ENCODE measurements at places on chromosomes 5 and 9.
A peak's percentile ranks its signal among the peaks of the same experiment; 100 is the strongest.

DNA sequence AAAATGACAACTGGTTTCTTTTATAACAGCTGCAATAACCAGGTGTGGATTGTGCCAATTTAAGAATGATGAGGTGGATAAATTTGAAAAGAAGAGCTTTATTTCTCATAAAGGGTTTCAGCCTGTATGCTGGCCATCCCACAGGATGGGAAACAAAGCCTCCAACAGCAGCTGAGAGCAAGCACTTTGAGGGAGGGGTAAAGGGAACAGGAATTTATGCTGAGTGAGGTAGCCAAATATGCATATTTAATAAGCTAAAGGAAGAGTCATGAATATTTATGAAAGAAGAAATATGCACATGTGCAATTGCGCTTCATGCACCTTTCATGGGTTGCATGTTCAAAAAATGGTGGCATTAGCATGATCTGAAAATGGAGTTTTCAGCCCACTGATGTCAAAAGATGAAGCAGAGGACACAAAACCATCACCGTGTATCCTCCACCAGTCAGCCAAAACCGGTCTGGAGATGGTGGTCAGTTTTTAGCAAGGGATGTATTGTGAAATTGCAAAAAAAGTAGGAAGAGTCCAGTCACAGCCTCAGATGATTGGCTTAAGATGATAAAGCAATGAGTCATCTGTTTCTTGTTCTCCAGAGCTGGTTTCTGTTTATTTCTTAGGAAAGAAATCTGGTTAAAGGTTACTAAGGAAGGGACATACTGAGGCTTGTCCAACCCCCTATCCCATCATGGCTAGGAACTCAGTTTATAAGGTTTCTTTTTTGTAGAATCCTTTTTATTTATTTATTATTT, 47.9 kb downstream of the DEPDC1B start:
- no peak for DNase-seq

DNA sequence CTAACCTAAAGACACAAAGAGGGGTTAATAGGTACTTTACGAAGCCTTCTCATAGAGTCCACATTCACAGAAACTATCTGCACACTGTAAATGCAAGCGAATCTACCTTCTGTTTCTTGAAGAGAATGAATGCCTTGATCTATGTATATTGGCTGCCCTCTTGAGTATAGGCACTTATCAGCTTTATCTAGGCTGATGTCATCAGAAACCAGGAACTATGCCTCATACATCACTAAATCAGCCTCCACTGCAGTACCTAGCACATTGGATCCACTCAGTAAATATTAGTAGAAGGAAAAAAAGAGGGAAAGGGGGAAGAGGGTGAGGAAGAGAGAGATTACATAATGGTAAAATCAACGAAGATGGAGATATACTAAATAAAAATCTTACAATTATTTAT, 477.1 kb downstream of the CAAP1 start:
- no peak for DNase-seq

GRCh38 chr9:19938990-19939733, 150.3 kb upstream of the SLC24A2 start:
- no peak for DNase-seq

GRCh38 chr5:146400201-146400600, 46.9 kb upstream of the TCERG1 start:
- DNase-seq: no peak

DNA sequence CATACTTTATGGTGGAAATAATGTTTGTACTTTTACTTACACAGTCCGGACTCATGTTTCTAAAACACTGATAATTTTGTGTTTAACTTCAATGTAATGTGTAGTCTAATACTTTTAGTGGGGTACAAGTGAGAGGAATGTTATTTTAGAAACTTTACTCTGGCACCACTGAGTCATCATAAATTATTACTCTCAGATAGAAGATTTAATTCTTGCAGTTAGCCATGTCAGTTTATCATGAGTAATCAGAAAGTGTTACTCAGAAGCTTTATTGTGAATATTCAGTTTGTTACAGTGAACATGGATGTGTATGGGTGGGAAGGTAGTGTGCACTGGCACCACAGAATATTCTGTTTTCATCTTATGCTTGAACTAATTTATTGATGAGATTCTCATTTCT, 20.0 kb downstream of the OGN start:
- DNase-seq: no peak

DNA sequence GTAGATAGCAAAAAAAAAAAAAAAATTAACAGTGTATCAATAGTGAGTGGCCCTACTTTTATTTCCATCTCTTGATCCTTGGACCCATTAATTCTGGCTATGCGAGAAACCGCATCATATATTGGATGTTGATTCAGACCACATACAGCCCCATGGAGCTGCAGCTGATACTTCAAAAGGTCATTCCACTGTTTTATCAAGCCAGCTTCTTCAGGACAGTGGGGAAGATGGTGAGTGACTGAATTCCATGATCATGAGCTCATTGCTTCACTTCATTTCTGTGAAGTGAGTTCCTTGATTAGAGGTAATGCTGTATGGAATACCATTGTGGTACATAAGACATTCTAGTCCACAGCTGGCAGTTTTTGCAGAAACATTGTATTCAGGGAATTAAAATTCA, 222.9 kb upstream of the MEF2C start:
- no peak for DNase-seq

DNA sequence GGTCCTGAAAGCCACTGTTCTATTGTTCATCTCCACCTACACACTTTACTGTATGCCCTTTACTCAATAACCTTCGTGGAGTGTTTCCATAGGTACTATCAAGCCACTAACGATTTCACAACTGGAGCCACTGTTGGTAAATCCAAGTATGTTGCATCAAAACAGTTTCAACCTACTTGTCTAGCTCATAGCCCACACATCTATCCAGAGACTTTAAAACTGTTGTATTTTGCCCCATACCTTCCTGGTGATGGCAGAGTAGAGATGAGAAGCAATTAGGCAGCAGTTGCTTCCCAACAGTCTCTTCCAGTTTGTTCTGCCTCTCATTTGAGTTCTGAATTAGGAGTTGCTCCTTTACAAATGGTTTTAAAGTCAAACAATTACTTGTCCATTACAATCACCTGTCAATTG, 607 bp downstream of the FAXDC2 start:
- DNase-seq: no peak

GRCh38 chr5:67805666-67806348, 409.7 kb upstream of the PIK3R1 start:
- no peak for DNase-seq

DNA sequence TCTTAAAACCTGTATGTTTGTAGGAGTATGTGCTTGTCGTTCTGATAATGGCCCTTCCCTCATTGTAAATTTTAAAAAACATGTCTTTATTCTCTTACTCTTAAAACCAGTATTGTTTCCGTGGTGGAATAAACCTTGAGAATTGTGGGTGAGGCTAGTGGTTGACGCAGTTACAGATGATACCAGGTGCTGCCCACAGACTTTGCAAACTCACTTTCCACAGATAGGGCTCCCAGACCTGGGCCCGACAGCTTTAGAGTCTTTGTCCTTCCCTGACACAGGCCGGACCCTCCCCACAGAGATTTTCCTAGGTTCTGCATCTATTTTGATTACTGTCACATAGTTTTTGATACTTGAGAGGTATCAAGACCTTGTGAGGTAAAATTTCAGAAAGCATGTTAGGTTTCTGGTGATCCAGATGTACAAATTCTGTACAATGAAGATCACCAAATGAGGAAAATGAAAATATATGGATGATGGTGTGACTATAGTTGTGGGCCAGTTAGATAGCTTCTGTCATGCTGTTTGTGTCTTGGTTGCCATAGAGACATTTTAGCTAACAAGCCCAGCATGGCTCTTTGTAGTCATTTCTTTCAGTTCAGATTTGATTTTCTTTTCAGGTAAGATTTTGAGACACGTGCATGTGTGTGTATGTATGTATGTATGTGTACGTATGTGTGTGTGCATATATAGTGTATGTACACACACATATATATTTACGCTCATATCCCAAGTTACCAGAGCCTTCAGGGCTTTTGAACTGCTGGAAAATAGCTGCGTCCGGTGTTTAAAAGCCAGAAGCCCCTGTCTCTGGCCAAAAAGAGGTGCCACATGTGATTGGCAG, 33.8 kb downstream of the DMRT1 start:
- DNase-seq: no peak

DNA sequence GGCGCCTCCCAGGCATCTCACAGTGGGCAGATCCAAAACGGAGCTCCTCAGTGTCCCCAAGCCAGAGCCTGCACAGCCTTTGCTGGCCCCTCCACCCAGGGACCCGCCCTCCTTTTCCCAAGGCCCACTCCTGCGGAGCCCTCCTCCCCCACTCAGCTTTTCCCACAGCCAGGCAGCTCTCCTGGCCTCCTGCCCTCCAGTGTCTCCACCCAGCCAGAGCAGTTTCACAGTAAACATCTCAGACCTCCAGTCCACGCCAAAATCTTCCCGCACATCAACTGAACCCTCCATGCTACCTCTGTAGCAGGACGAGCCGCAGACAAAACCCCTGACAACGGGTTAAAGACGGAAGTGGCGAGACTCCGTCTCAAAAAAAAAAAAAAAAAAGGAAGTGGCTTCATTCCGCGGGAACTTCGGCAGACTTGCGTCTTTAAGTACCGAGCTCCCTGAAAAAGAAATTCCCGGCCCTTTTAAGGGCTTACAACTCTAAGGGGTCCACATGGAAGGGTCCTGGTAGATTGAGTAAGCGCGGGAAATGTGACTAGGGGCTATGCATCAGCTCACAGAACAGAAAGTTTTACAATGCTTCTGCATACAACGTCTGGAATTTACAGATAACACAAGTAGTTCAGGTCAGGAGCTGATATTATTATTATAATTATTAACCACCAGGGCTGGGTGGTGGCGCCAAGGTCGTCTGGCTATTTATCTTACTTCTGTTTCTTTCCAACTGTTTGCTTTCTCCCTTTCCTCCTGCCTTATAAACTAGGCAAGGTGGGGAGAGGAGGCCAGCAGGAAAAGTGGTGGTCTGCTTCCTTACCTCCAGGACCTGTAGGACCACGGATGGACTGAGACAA, 11.4 kb upstream of the GRIN1 start:
- peak; percentile 75 for DNase-seq

GRCh38 chr5:65512170-65512937, 30.6 kb upstream of the ADAMTS6 start:
- no peak for DNase-seq

GRCh38 chr5:41869724-41870626, at the start of gene OXCT1:
TSS of gene OXCT1 (minus strand) at chr5:41870425. CDS start at chr5:41870358, 67 bp downstream.
- DNase-seq: peak; percentile 89
